ENCODE measurements at places on chromosomes 5 and 9.

DNA sequence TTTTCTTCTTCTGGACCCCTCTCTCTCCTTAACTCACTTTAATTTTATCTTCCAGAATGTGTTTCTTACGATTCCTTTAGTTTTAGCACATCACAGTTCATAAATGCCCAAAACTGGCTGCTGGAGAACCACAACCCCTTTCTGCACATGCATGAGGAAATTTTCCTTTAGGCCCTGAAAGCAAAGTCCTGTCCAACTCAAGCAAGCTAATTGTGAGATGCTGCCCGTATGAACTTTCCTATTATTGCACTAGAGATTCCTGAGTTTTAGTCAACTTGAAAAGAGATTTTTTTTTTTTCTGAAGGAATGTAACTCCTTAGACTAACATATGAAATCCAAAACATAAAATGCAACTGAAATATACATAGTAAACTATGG, 52.1 kb upstream of the DAB2 start:
- DNase-seq, result peak; percentile 76

DNA sequence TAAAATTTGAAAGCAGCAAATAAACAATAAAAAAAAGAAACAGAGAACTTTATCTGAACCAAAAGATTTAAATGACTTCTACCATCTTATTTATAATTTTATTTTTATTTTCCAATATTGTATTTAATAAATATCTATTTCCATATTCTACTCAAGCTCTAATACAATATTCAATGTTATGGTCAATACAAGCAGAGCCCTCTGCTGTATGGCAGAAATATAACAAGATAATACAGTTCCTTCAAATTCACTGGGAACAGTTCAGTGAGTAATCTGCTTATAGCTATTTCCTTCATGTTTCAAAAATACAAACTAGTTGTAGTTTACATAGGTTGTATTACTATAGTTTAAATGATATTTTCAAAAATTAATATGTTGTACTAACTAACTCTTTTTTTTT, 332.7 kb downstream of the PRDM9 start:
- DNase-seq, result no peak

- no peak for DNase-seq
These were observed 84.9 kb downstream of the RALGPS1 start for GRCh38 chr9:126999315-127000068.

DNA sequence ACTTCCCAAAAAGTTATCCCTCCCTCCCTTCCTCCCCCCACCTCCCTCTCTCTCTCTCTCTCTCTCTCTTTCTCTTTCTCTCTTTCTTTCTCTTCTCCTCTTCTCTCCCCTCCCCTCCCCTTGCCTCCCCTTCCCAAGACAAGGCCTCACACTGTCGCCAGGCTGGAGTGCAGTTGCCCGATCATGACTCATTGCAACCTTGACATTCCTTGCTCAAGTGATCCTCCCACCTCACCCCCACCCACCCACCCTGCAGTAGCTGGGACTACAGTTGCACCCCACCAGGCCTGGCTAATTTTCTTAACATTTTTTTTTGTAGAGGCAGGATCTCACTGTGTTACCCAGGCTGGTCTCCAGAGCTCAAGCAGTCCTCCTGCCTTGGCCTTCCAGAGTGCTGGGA, 32.8 kb downstream of the VPS13A start:
- peak; percentile 44 for DNase-seq

DNA sequence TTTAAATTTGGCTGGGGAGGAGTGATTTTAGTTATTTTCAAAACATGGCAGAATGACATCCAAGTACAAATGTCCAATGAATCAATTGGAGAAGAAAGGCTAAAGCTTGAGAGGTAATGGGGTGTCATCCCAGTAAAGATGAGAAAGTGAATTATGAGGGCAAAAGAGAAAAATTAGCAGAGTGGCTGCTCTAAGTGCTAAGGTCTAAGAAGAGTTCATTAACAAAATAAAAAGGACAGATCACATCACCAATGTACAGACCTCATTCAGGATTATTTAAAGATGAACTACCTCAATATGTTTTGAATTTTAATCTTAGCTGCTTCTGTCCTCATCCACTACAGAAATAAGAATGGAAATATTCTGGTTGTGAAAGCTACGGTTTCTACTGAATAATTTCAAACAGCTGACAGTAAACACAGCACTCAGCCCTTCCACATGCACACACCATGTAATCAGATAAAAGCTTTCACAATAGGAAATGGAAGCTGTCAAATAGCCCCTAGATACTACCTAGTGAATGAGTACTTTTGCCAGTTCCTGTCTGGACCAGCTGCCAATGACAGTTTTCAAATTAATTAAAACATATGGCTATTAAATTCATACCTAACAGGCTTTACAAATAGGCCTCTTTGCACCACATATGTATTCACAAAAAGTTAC, 171.5 kb downstream of the SSBP2 start:
- no peak for DNase-seq

DNA sequence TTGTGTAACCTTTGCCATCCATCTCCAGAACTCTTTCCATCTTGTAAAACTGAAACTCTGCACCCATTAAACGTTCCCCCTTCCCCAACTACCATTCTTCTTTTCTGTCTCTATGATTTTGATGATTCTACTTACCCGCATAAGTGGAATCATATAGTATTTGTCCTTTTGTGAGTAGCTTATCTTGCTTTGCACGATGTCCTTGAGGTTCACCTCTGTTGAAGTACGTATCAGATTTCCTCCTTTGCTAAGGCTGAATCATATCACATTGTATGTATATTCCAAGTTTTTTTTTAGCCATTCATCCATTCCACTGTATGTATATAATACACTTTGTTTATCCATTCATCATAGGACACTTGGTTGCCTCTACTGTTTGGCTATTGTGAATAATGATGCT, 2.9 kb upstream of the RNF130 start:
- no peak for DNase-seq

GRCh38 chr5:102886586-102886985, 131.5 kb downstream of the PAM start:
- no peak for DNase-seq

- peak; percentile 92 for DNase-seq
These were observed 1.3 kb downstream of the NIM1K start for GRCh38 chr5:43193181-43193893.

DNA sequence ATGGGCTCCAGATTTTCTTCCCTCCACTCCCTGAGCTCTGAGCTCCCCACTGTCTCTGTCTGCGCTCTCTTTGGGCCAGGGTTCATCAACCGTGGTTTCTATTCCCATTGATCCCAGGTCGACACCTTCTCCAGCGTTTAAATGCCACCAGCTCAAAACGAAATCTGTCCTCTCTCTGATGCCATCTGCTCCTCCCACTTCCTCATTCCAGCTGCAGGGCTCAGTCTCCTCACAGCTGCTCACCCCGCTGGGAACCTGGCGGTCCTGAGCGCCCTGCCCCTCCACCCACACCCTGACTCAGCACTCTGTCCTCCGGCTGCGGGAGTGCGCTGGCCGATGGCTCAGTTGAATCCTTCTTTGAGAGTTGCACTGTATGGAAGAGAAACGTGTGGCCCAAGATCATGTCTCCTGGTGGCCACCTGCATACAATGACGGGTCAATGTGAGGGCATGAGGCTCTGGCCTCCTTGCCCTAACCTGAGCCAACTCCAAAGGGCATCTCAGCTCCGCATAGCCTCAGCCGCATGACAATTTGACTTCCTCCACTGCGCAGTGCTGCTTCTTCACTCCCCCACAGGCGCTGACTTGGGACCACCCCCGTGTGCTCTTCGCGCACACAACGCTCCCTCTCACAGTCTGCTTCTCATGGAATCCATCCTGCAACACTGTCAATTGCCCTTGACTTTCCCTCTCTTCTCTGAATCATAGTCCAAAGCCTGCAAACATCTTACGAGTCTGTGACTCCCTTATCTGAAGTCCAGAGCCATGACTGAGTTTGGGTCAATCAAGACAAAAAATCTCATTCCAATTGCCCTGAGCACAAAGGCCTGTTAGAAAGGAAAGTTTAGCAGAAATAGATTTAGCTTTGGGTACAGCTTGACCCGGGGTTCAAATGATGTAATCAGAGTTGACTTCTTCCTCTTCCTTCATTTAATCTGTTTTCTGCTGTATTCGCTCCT, 82.4 kb downstream of the PTCH1 start:
- no peak for DNase-seq

- no peak for DNase-seq
These were observed 31.4 kb upstream of the RAB3C start for GRCh38 chr5:58551492-58551891.

- peak; percentile 90 for DNase-seq
These were observed 428.7 kb upstream of the SGCD start for GRCh38 chr5:155898284-155898683.

DNA sequence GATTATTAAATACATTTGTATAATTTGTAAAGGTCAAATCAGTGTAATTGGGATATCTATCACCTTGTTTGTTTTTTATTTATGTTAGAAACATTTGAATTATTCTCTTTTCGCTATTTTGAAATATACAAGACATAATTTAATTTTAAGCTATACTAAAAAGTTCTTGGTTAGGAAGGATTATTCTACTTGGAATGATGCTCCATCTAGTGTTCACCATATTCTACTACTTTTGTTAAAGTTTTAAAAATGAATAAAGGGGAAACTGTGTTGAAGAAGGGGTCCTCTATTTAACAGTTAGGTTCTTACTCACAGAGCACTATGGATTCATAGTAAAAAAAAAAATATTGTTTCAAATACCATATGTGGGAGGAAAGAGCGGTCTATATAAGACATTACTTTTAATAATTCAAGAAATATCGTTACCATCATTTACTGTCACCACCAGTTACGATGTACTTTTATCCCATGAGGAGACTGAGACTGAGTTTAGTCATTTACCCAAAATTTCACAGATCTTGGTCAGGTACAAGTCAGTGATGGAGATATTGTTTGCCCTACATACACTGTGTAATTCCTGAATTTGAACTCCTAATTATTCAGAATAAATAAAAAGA, 6.3 kb upstream of the STOM start:
- DNase-seq, result no peak

- peak; percentile 61 for DNase-seq
These were observed 7.0 kb upstream of the GADD45G start for GRCh38 chr9:89597711-89598362.

DNA sequence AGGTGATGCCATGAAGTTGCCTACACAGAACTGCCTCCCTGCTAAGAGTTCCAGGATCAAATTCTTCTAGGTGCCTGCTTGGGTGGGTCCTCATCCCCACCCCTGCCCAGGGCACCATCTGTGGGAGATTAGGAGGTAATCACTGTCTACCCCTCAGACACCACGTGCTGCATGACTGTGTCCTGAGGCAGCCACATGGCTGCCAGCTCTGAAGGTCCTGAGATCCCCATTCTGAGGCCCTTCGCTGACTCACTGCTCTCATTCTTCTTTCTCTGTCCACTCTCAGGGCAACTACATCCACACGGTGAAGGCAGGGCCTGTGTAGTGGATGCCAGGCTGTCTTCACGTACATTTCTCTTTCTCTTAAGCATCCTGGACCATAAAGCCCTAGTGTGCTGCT, 222.9 kb upstream of the ANKRD55 start:
- peak; percentile 49 for DNase-seq

DNA sequence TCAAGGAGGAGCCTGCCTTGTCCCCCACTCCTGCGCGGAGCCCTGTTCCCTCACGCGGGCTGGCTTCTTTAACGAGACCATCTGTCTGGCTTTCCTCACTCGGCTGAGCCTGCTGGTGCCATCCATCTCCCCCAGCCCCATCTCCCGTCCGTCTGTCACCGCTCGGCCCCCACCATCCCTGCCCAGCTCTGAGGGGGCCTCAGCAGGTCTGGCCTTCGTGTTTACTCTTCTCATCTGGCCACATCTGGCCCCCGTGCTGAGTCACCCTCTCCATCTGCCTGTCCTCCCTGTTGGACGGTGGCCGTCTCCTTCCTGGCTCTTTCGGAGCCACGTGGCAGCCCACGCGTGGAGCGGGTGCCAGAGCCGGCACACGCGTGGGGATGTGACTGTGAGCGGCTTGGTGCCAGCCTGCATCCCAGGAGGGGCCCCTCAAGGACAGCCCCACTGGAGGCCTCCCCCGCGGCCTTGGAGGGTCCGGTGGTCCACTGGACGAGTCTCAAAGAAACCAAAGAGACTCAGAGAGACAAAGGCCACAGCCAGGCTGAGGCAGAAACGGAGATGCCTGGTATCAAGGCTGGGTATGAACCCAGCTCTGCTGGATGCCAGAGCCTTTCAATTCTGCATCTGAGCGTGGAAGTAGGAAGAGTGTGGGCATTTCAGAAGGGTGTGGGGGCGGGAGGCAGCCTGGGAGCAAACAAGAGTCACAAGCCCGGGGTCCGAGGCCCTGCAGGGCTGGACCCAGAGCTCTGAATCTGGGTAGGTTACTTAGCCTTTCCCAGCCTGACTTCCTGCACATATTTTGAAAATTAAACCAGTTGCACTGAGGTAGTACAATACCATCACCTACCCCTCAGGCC, 76.7 kb upstream of the UNC5A start:
- DNase-seq, result no peak

- DNase-seq, result no peak
These were observed 149.8 kb upstream of the RAPGEF1 start for GRCh38 chr9:131889437-131890251.

DNA sequence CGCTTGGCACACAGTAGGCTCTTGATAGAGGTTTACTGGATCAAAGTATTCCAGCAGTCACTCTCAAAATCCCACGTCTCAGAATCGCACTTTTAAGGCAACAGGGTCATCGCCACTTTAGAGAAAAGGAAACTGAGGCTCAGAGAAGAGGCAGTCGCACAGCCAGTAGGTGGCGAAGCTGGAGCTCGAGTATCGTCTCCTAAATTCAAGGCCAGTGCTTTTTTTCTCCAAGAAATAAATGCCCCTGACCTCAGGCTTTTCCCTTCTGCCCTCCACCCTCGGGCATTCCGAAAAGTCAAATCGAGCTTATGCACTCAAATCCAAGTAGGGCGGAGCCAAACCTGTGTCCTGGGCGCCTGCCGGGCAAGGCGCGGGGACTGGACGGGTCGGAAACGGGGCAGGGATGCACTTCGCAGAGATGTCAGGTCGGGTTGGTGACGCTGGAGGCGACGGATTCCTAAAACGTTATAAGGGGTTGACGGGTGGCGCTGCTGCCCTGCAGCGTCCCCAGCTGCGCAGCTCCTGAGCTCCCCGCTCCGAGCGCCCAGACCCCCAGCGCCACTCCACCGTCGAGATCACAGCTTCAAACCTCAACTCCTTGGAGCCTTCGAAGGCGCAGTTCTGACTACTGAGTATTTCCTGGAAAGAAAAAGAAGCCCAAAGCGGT, 4.7 kb upstream of the FOXB2 start:
- no peak for DNase-seq

- no peak for DNase-seq
These were observed 17.5 kb upstream of the INSYN2B start for GRCh38 chr5:169997798-169998197.

- DNase-seq, result no peak
These were observed 186.1 kb downstream of the PDZD2 start for GRCh38 chr5:31824869-31825517.

GRCh38 chr5:149811453-149811852, 81.3 kb downstream of the PPARGC1B start:
- DNase-seq, result no peak

DNA sequence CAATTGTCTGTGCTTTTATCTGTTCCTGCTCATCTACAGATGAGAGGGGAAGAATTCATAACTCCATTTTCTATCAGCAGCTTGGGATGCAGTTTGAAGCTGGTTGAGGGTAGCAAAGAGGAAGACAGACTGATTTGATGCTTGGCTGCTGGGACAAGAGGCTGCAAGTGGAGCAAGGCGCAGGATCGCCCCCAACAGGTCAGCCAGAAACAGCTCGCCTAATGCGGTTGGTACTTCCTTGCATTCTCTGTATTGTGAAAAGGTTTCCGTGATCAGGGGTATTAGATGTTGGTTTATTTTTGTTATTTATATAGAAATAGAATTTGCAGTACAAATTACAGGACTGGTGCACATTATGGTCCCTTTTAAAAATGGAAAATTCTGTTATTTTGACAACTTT, 40.6 kb downstream of the ZNF883 start:
- DNase-seq, result peak; percentile 1

Measured in fibroblast of skin of scalp (primary cell).